Uterus (tissue), 4 donors: ENCODE measurements at places on chromosomes 7 and 10.
A peak's percentile ranks its signal among the peaks of the same experiment; 100 is the strongest.

DNA sequence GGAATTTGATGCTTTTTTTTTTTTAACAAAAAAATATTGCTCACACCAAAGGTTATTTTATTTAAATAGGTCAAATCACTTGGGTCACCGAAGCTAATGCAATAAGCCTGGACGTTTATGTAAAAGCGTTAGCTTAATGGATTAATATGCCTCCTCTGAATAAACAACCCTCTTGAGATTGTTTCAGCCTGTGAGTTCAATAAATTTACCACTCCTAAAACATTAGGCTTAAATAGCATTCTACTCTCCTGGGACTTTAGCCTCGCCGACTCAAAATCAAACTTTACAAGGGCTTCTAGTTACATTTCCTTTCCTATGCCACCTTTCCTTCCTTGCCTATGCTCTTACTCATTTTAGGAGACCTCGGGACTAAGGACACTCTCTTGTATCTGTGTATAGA lies 79.3 kb downstream of the DNAJB9 start:
- H3K4me1 ChIP-seq, result no peaks in the 10 kb centered on the region
- no peaks in the 10 kb centered on the region for H3K27me3 ChIP-seq
- no peaks in the 10 kb centered on the region for H3K36me3 ChIP-seq
- H3K4me3 ChIP-seq, result no peak overlapping the region
- H3K27ac ChIP-seq, result no peak overlapping the region

DNA sequence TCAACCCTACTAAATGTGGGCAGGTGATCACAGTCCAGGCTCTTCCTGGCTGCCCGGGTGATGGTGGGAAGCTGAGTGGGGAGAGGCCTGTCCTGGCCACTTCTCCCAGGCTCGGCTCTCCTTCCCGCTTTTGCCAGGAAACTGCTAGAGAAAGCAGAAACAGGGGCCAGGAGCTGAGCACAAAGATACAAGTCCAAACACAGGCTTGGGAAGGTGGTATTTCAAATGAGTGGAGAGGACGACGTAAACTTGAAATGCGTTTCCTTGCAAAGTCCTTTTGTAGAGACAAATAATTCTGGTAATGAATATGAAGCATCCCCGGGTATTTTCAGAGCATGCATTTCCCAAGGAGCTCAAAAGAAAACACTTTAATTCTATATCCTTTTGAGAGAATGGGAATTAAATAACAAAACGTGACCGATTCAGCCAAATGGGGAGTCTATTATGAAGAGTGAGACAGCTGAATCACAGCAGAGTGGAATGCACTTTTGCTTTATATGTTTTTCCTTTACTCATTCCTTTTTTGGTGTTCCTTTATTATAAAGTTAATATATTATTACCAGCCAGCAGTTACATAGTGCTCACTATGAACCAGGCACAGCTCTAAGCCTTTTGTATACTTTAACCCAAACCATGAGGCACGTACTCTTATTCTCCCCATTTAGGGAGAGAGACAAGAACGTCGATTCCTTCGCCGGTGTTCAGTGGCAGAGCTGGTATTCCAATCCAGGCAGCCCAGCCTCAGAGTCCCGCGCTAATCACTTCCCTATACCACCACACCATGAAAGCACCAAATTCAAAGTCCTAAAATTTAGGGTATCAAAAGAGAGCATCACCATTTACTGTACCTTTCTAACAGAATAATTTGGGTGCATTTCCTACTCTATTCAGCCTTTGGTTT lies 218.2 kb upstream of the KLF14 start:
- no peaks in the 10 kb centered on the region for H3K36me3 ChIP-seq
- no peaks in the 10 kb centered on the region for H3K27me3 ChIP-seq
- DNase-seq, result no peak
- peaks cover 15% of the 10 kb centered on the region for H3K4me1 ChIP-seq
- H3K27ac ChIP-seq, result peak overlapping the region; percentile 21

- peak; percentile 22 for DNase-seq
- peaks cover 8% of the 10 kb centered on the region for H3K4me1 ChIP-seq
- H3K27me3 ChIP-seq, result no peaks in the 10 kb centered on the region
- no peaks in the 10 kb centered on the region for H3K36me3 ChIP-seq
Measured at GRCh38 chr7:139108266-139109187, 993 bp downstream of the ZC3HAV1 start.

DNA sequence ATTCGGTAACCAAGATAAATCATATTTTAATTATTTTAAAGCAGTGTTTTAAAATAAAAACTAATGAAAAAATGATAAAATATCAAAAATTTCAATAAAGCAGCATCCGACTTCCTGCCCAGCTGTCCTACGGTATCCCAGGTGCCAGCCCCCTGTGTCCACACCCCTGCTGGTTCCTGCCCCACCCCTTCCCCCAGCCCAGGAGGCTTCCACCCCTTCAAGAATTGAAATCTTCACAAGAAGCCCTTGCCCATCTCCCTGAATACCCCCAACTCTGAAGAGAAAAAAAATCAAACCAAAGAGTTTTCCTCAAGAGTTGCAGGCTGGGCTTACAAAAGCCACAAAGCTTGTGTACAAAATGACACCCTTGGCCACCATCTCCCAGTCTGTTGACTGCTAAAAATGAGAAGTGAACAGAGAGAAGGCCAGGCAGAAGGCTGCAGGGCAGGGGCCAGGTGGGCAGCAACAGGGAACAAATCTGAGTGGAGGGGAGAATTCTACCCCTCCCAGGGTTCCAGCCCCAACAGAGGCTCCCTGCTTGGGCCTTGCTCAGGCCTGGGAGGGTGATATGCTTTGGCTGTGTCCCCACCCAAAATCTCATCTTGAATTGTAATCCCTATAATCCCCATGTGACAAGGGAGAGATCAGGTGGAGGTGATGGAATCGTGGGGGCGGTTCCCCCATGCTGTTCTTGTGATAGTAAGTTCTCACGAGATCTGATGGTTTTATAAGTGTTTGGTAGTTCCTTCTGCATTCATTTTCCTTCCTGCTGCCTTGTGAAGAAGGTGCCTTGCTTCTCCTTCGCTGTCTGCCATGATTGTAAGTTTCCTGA lies 14.5 kb downstream of the GPRIN2 start:
- DNase-seq, result no peak
- H3K36me3 ChIP-seq, result no peaks in the 10 kb centered on the region
- no peaks in the 10 kb centered on the region for H3K27me3 ChIP-seq
- no peak overlapping the region for H3K4me3 ChIP-seq

DNA sequence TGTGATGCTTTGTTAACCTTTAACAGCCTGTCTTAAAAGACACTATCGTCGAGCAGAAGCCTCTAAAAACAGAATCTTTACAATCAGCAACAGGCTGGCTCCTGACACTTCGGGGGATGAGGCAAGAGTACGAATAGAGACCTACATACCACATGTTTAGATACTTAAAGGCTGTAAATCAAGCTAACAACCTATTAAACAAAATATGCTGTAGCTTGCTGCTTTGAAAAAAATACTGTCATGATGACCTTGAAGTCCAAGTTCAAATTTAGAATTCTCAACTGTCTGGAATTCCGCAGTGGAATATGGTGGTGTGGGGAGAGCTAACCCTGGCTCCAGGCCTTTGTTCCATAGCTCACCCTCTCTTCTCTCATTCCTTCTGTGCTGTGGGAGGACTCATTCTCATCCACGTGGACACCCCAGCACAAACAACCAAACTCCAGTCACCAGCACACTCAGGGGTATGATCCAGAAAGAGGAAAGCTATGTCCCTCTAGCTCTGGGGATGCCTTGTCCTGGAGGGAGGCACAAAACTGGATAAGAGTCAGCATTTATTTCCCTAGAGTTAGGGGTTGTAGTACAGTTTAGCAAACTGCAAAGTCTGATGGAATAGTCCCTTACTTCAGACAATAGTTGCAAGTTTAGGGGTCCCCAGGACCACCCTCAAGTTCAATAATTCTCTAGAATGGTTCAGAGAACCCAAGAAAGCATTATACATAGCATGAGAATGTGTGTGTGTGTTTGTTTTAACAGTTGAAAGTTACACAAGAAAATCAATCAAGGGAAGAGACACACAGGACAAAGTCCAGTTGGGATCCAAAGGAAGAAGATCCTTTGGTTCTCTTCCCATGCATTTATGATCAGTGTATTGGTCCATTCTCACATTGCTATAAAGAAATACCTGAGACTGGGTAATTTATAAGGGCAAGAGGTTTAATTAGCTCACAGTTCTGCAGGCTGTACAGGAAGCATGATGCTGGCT lies 196.1 kb upstream of the SVIL start:
- H3K27me3 ChIP-seq, result no peaks in the 10 kb centered on the region
- no peaks in the 10 kb centered on the region for H3K36me3 ChIP-seq
- H3K27ac ChIP-seq, result peak overlapping the region; percentile 87

- H3K27me3 ChIP-seq, result no peaks in the 10 kb centered on the region
- H3K27ac ChIP-seq, result no peak overlapping the region
Measured at GRCh38 chr7:39285256-39285655, 280.9 kb upstream of the YAE1 start.

- no peak overlapping the region for H3K4me3 ChIP-seq
- H3K4me1 ChIP-seq, result no peaks in the 10 kb centered on the region
- H3K27me3 ChIP-seq, result no peaks in the 10 kb centered on the region
- H3K27ac ChIP-seq, result peak overlapping the region; percentile 7
- no peaks in the 10 kb centered on the region for H3K36me3 ChIP-seq
Measured at GRCh38 chr7:27518561-27519350, 143.9 kb downstream of the HIBADH start.

DNA sequence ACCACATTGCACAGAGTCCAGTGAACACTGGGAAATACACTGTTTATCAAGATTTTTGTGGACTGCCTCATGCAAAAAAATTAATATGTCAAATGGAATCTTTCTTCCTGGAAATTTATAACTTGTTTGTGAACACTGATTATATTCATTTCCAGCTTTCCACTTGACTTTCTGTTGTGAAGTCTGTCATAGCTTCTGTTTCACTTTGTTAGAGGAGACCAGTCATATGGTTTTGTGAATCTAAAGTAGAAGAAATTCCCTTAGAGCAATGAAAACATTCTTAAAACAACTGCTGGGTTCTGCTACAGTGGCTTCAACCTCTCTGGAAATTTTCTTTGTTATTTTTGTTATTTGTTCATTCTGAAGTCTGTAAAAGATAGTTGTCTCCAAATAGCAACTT lies 349.5 kb upstream of the NFE2L3 start:
- no peak for DNase-seq
- H3K27ac ChIP-seq, result peak overlapping the region; percentile 75
- no peaks in the 10 kb centered on the region for H3K36me3 ChIP-seq

DNA sequence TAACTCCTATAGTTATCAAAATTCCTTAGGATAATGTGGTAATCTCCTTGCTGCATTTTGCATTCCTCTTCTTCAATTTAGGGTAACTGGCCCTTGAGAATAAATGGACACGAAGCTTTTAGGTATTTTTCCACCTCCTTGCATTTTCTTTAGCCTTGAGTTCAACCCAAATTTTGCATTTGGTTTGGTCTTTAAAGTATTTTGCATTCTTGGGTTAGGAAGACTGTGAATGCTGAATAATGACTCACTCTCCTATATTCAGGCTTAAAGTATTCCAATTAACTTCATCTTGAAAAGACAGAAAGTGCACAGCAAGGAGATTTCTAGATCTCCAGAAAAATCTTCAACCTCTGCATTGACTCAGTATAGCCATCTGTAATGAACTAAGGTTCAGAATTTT lies 47.3 kb downstream of the TFPI2 start:
- no peaks in the 10 kb centered on the region for H3K27me3 ChIP-seq
- no peaks in the 10 kb centered on the region for H3K4me1 ChIP-seq
- H3K4me3 ChIP-seq, result no peak overlapping the region
- no peak for DNase-seq
- H3K36me3 ChIP-seq, result no peaks in the 10 kb centered on the region

GRCh38 chr7:150686030-150686631 lies 625 bp downstream of the GIMAP2 start:
- peak overlapping the region; percentile 87 for H3K27ac ChIP-seq
- no peaks in the 10 kb centered on the region for H3K27me3 ChIP-seq

DNA sequence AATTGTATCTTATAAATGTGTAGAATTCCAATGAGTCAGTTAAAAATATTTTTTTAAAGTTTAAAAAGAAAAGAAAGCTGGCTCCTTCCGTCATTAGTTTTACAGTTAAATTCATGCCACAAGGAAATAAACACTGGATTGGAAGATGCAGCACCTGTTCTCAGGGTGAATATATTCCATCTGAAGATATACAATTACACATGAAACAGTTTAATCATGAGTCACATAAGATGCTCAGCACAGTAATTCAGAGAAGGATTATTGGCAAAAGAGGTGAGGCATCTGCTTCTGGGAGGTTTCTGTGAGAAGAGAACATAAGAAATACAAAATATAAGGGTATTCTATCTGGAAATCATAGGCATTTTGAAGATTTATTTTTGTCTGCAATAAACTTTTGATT lies 376.5 kb upstream of the SORCS1 start:
- H3K27me3 ChIP-seq, result no peaks in the 10 kb centered on the region
- no peaks in the 10 kb centered on the region for H3K4me1 ChIP-seq
- no peak overlapping the region for H3K27ac ChIP-seq
- H3K36me3 ChIP-seq, result no peaks in the 10 kb centered on the region
- DNase-seq, result no peak
- no peak overlapping the region for H3K4me3 ChIP-seq

- H3K27me3 ChIP-seq, result no peaks in the 10 kb centered on the region
- no peak for DNase-seq
- H3K4me1 ChIP-seq, result no peaks in the 10 kb centered on the region
- no peaks in the 10 kb centered on the region for H3K36me3 ChIP-seq
Measured at GRCh38 chr7:99693427-99694200, 13.8 kb upstream of the CYP3A5 start.

GRCh38 chr10:48490571-48490940 lies 114.3 kb downstream of the ARHGAP22 start:
- no peak overlapping the region for H3K4me3 ChIP-seq
- no peak overlapping the region for H3K27ac ChIP-seq
- no peaks in the 10 kb centered on the region for H3K4me1 ChIP-seq
- no peak for DNase-seq
- no peaks in the 10 kb centered on the region for H3K36me3 ChIP-seq

DNA sequence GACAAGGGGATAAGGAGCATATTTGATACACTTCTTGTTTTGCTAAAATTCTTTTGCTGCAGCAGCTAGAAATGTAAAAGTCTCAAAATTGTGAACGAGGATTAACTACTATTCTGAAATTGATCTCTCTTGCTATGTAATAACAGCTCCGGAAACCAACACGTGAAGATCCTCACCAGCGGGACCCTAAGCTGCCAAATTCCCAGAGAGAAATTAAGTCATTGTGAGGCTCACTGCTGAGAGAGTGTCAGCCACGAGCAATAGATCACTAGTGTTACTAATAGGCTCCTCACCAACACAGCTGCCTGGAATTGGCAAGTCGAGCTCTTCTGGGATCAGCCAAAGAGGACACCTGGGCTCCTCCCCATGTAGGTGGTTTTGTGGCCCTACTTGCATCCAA lies 5.6 kb upstream of the VWA2 start:
- H3K4me1 ChIP-seq, result no peaks in the 10 kb centered on the region
- no peak for DNase-seq
- H3K27ac ChIP-seq, result no peak overlapping the region
- H3K4me3 ChIP-seq, result no peak overlapping the region
- no peaks in the 10 kb centered on the region for H3K27me3 ChIP-seq

DNA sequence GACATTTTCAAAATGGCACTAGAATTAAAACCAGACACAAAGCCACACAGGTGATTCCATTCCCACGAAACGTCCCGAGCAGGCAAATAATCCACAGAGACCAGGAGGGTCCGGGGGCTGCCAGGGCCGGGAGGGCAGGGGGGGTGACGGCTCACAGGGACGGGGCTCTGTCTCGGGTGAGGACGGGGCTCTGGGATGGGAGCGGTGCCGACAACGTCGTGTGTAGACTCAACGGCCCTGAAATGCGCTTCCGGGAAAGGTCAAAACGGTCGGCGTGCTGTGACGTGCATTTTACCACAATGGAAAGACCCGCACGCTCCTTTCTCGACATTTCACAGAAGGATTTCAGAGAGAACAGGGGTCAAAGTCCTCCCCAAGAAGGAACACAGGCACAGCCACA lies 63.3 kb upstream of the PDGFA start:
- H3K4me3 ChIP-seq, result no peak overlapping the region
- DNase-seq, result no peak
- H3K4me1 ChIP-seq, result no peaks in the 10 kb centered on the region
- no peaks in the 10 kb centered on the region for H3K36me3 ChIP-seq
- H3K27ac ChIP-seq, result no peak overlapping the region
